ENCODE measurements at places on chromosomes 1 and 21.

GRCh38 chr1:183635099-183635605 is 431 bp downstream of the ARPC5 start:
- DNase-seq, result peak; percentile 47

- no peak for DNase-seq
Measured at GRCh38 chr1:164630626-164631396, 71.8 kb downstream of the PBX1 start.

- DNase-seq, result peak; percentile 25
Measured at GRCh38 chr21:44024887-44025353, 12.8 kb downstream of the TRAPPC10 start.

DNA sequence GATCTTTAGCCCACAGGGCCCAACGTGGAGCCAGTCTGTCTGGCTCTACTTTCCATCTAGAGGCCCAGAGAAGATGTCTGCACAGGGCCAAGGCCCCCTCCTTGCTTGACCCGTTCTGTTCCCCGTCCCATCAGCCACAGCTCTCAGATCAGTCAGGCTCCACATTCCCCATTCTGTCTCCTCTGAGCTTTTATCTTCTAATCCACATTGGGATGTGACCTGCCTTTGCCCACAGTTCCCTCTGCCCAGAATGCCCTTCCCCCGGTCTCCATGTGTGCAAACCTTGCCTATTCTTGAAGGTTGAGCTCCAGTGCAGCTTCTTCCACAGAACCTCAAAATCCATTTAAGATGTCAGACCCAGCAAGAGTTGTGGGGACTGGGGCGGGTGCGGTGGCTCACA is 53.3 kb upstream of the WASF2 start:
- no peak for DNase-seq

DNA sequence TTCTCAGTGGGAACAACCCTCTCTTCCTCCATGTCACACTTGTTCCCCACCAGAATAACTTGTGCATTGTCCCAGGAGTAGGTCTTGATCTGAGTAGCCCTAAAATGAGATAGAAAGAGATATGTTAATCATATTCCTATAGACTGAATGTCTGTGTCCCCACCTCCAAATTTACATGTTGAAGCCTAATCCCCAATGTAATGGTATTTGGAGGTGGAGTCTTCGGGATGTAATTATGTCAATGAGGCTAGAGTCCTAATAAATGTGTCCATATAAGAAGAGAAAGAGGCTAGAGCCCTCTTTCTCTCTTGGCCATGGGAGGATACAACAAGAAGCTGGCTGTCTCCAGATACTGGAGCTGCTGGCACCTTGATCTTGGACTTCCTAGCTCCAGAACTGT is 54.8 kb upstream of the NRDC start:
- DNase-seq, result no peak

GRCh38 chr1:65606426-65606825 is 186.0 kb downstream of the LEPR start:
- DNase-seq, result no peak

- DNase-seq, result no peak
Measured at GRCh38 chr1:243638186-243638585, 211.9 kb downstream of the AKT3 start.

GRCh38 chr1:54318246-54318814 is 87.9 kb downstream of the SSBP3 start:
- DNase-seq, result no peak

GRCh38 chr1:196464480-196464941 is 143.7 kb downstream of the KCNT2 start:
- no peak for DNase-seq

- no peak for DNase-seq
Measured at GRCh38 chr21:42688841-42689371, 35.5 kb downstream of the PDE9A start.

DNA sequence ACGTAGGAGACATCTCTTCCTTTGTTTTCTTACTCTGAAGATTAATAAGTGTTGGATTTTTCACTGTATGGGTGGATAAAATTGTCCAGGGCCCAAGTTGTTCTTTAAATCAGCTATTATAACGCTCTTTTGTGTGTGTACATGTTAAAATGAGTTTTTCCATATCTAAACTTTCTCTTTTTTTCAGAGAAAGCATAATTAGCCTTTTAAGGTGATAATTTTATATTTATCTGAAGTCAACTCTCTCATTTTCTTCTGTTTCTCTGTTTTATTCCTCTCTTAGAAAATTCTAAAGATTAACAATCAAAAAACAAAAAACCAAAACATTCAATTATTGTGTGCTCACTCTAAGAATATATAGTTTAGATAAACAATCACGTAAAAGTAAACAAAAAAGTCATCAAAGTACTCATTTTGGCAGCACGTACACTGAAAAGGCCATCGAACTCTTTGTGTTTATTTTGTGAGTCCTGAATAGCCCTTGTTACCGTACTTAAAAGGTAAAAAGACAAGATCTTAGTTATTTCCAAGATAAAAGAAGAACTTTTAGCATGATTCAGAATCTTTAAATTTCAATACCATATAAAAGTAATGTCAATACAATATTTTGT is 7.2 kb upstream of the CDC73 start:
- no peak for DNase-seq

- DNase-seq, result no peak
Measured at GRCh38 chr1:159804924-159805323, 2.8 kb downstream of the FCRL6 start.

DNA sequence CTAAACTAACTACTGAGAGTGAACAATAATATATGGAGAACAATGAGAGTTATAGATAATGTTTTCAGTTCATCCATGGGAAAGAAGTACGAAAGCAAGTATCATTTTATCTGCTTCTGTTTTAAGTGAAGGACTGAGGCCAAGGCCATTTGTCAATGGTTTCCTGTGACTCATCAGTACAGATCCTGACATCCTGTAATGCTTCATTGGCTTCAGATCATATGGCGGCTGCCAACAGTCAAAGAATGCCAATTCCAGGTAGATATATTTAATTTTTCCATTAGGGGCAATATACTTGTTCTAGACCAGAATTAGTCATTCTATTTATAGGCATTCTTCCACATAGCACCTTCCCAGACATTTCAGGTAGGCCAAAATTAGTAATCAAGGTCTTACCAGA is 97.3 kb downstream of the USH2A start:
- no peak for DNase-seq

GRCh38 chr1:53413175-53414001 is 45.8 kb upstream of the DMRTB1 start:
- DNase-seq, result no peak

DNA sequence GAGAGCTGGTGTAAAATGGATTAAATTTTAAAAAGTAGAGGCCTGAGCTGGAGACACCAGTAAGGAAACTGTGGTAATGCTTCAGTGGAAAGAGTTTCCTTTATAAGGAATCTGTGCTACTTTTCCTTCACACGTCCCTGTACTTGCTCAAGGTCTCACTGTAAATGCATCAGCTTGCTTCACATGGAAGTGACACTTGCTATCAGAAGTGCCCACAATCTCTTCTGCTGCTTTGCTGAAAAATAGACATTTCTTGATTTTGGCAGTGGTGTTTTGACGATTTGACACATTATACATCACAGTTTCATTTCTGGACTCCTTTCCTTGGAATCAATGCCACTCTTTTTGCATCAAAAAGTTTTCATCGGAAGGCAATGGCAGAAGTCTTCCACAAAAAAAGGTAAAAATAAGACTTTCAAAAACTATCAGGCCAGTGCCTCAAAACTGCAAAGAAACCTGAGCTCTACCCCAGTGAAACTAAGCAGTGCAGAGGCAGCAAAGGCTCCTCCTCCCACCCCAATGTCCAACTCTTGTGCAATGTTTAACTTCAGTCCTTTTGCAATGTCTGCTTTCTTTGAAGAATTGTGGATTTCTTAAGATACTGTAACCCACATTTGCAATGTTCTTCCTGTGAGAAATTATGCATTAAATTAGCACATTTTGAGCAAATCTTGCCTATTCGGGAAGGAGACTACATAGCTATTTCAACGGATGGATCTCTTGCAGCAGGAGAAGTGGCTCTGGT is 18.4 kb upstream of the TSPAN2 start:
- DNase-seq, result no peak

DNA sequence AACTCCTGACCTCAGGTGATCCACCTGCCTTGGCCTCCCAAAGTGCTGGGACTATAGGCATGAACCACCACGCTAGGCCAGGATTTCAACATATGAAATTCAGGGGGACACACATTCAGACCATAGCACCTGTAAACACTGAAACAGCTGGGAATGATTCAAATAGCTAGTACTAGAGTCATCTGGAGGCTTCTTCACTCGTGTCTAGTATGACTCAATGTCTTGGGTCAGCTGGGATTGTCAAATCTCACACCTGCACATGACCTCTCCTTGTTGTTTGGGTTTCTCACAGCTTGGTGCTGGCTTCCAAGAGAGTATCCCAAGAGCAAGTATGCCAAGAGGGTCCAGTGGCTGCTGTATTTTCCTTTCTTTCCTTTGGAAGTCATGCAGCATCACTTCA is 75.1 kb downstream of the PGM1 start:
- no peak for DNase-seq

DNA sequence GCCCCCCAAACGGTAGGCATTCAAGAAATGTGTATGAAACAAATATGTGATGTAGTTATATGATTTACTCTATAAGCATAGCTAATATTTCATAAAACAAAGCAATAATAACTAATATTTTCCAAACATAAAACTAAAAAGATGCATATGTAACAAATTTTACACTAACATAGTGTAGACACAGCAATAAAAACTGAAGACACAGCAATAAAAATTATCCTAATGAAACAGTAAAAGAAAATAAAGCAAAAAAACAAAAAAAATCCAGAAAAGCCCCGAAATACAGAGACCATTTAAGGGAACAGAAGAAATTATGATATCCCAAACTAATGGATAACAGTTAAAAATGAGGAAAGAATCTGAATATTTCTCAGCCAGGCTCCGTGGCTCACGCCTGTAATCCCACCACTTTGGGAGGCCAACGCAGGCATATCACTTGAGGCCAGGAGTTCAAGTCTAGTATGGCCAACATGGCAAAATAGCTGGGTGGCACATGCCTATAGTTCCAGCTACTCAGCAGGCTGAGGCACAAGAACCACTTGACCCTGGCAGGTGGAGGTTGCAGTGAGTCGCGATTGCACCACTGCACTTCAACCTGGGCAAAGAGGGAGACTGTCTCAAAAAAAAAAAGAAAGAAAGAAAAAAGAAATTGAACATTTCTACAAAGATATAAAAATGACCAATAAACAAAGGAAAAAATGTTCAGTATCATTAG is 38.2 kb upstream of the PSMG1 start:
- no peak for DNase-seq

- no peak for DNase-seq
Measured at GRCh38 chr1:233390842-233391737, 63.6 kb downstream of the MAP3K21 start.

DNA sequence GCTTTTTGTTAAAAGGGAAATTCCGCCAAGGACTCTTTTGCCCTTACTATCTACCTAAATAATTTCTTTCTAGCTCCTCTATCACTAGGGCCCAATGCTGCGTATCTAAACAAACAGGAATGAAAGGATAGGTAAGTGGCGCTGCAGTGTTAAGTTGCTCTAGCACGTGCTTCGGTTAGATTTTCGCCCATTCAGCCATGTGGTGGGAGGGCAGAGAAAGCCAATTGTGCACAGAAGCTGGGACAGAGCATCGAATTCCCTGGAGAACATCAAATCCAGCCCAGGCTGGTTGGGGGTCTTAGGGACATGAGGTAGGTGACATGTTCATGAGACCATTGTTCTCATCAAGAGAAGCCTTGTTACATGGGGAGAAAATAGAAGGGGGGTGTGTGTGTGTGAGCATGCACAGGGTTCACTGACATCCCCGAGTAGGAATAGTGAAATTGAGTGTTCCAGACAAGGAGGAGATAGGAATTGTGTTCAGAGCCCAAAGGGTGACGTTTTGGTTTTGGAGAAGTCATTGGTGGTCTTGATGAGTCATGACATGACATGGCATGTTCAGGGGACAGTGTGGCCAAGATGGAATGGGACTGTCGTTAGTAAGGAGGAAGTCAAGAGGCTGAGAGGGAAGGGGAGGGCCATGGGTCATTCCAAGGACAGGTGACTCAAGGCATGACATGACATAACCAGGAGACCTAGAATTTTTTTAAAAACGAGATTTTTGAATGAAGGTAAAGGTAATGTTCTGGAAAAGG is 107.1 kb downstream of the TLR5 start:
- no peak for DNase-seq

GRCh38 chr1:9737671-9738070 is 86.1 kb downstream of the CLSTN1 start:
- DNase-seq, result no peak

DNA sequence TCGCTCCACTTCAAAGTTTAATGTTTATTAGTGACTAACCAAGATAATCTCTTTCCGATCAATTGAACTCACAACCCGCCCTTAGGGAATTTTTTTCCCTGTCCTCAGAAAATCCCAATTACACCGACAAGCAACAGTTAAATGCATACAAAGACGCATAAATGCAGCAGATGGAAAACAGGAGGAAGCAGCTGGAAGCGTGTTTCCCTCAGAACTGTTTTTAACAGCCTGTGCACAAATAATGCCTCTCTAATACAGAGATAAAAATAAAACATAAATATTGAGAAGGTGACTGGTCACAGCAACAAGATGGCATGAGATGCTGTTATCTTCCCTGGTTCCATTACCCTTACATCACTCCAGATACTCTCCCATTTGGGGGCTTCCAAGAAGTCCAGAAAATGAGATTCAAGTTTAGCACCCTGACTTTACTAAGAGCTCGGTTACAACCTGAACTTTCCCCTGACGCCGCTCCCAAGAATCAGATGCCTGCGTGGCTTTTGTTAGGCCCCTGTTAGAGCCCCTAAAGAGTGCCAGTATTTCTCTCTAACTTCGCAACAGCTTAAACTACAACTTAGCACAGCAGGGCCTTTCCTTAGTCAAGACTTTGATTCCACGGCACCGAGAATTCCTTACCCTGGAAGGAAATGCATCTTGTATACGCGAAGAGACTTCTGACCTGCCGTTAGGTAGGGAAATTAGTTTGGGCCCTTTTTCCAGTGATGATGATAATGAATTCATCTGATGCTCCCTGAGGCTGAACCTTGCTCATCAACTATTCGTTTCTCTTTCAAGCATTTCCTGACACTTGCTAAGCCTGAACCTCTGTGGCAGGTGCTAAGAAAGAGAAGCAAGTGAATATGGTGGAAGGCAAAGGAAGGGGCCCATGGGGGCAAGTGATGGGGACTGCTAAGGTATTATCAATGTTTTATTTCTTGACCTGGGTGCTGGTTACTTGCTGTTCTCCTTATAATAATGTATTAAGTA is 137.7 kb upstream of the SMYD2 start:
- DNase-seq, result no peak

Data from head of caudate nucleus (tissue), 42 donors.